ENCODE measurements at places on chromosomes 6 and 20. TPM values are rescaled to one million over a fixed set of nuclear protein-coding genes. Genes with fewer than 3 reads are reported as not detected.

Gene CASS4
- 0.04 TPM for total RNA-seq

Gene HAO1
- total RNA-seq: not detected

Gene ZNF334
- 0.58 TPM for total RNA-seq

DNA sequence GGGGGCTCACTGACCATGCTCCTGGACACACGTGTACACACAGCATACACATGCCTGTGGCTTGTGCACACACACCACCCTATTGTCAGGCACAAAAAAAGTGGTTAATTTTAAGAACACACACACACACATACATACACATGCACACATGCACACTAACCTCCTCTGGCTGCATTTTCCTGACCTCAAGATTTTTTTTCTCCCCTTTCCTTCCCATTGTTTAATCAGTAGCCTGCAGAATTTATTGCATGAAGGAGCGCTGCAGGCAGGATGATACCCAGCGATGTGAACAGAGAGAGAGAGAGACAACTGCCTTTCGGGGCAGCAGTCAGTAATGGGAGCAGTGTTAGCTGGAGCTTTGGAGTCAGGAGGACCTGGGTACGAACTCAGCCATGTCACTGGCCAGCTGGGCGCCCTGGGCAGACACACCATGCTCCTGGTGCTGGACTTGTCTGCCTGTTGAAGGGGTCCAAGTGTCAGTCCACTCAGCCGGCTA is 990 bp upstream of the TRAF3IP2 start:
- DNase-seq: no peak

DNA sequence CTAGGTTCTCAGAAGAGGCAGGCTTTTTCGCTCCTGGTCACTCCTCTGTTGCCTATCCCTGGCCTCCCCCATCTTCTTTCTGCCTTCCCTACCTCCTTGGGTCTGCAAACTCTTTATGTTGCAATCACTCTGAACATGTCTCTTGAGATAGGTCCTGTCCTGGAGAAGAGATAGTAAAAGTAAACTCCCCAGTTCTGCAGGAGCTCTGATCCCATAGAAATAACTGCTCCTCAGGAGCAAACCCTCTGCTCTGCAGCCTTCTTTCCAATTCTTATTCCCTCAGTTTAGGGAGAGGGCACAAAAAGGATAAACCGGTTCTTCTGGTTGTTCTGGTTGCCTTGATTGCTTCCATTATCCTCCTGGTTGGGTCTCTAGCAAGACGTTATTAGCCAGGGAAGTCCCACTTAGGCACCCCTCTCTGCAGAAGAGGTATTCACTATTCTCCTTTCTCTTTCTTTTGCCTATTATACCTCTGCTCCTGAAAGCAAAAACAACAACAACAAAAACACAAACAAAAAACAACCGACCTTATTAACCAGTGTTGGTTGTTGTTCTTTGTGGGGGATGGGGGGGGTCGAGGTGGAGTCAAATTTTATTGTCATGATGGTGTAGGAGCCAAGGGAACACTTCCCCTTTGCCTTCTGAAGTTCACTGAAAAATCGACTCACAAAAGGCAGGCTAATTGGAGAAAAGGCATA is 973 bp downstream of the TRIM38 start:
- no peak overlapping the region for H3K27ac ChIP-seq
- H3K27me3 ChIP-seq: no peaks in the 10 kb centered on the region
- peak; percentile 72 for DNase-seq

- peaks cover 13% of the 10 kb centered on the region for H3K4me1 ChIP-seq
- no peak overlapping the region for H3K4me3 ChIP-seq
- DNase-seq: no peak
- H3K27ac ChIP-seq: no peak overlapping the region
Observed at GRCh38 chr20:20317621-20318364, 50.1 kb upstream of the INSM1 start.

- H3K27ac ChIP-seq: no peak overlapping the region
- DNase-seq: no peak
- H3K4me3 ChIP-seq: no peak overlapping the region
- no peaks in the 10 kb centered on the region for H3K36me3 ChIP-seq
Observed at GRCh38 chr20:15091421-15092037, 754.1 kb upstream of the FLRT3 start.

- H3K4me3 ChIP-seq: no peak overlapping the region
- no peak for DNase-seq
- peaks cover 15% of the 10 kb centered on the region for H3K36me3 ChIP-seq
- peaks cover 25% of the 10 kb centered on the region for H3K4me1 ChIP-seq
- H3K27me3 ChIP-seq: no peaks in the 10 kb centered on the region
- peak overlapping the region; percentile 97 for H3K27ac ChIP-seq
Observed at GRCh38 chr6:35413911-35414310, 38.2 kb upstream of the FANCE start.

DNA sequence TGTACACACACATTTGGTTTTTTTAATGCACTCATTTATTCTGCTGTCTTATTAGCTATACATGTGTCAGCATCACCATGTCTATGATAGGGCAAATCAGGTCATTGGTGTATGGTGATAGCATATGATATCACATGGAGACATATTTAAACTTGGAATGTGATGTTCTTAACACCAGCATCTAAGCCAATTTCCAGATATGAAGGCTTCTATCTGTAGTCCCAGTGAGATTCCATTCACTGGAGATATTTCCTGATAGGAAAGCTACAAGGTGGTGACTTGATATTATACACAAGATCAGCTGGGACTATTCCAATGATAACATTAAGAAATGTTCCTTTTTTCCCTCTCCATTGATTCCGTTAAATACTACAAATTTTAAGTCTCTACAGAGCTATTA is 89.3 kb downstream of the TASP1 start:
- no peak overlapping the region for H3K4me3 ChIP-seq
- no peaks in the 10 kb centered on the region for H3K36me3 ChIP-seq
- H3K4me1 ChIP-seq: peaks cover 35% of the 10 kb centered on the region
- no peak overlapping the region for H3K27ac ChIP-seq
- no peak for DNase-seq

GRCh38 chr6:25930532-25931410 is at the start of gene SLC17A2:
TSS of gene SLC17A2 (minus strand) at chr6:25930691. CDS start at chr6:25925796, 4,895 bp downstream.
- H3K36me3 ChIP-seq: no peaks in the 10 kb centered on the region
- peaks cover 11% of the 10 kb centered on the region for H3K4me1 ChIP-seq
- no peak within 1 kb of the TSS for H3K4me3 ChIP-seq
- DNase-seq: no peak
- no peaks in the 10 kb centered on the region for H3K27me3 ChIP-seq
- no peak within 1 kb of the TSS for H3K27ac ChIP-seq

GRCh38 chr6:17057322-17057721 is 44.5 kb upstream of the STMND1 start:
- H3K4me3 ChIP-seq: no peak overlapping the region
- DNase-seq: peak; percentile 59
- H3K36me3 ChIP-seq: no peaks in the 10 kb centered on the region

DNA sequence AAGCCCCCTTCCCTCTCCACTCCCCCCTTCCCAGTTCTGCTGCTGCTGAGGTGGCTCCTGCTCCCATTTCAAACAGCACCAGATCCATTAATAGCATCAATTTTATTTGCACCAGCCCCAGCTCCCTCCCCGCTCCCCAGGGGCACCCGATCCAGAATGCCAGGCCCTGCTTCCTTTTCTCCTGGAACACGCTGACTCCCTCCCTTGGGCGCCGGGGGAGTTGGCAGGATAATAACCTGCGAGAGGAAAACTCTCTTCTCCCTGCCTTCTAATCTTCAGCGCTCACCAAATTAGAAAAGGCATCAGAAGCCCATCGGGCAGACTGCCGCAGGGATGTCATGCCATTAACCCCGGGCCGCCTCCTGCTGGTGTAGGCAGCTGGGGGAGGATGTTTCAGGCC is 77.8 kb downstream of the NCR2 start:
- DNase-seq: no peak
- H3K27ac ChIP-seq: no peak overlapping the region
- H3K27me3 ChIP-seq: peaks cover 88% of the 10 kb centered on the region

- H3K27me3 ChIP-seq: no peaks in the 10 kb centered on the region
- no peak overlapping the region for H3K4me3 ChIP-seq
- H3K4me1 ChIP-seq: peaks cover 42% of the 10 kb centered on the region
- no peaks in the 10 kb centered on the region for H3K36me3 ChIP-seq
- DNase-seq: no peak
Observed at GRCh38 chr20:59828125-59829053, 105.0 kb downstream of the SYCP2 start.

DNA sequence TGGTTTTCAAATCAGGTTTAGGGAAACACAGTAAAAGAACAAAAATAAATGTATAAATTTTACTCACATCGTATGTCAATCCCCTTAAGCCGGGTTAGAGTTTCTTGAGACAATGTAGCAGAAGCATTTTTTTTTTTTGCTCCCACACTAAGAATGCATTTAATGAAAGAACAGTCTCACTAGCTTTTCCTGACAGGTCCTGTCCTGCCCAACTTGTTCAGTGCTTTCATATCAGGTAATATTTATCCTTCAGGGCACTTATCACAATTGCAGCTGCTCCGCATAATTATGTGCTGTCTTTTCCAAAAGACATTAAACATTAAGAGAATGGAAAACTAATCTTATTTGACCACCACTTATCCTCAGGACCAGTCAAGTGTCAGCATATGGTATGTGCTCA is 632.0 kb downstream of the HTR1B start:
- no peaks in the 10 kb centered on the region for H3K36me3 ChIP-seq
- H3K4me3 ChIP-seq: no peak overlapping the region
- no peaks in the 10 kb centered on the region for H3K27me3 ChIP-seq
- H3K4me1 ChIP-seq: no peaks in the 10 kb centered on the region
- DNase-seq: no peak
- H3K27ac ChIP-seq: no peak overlapping the region

DNA sequence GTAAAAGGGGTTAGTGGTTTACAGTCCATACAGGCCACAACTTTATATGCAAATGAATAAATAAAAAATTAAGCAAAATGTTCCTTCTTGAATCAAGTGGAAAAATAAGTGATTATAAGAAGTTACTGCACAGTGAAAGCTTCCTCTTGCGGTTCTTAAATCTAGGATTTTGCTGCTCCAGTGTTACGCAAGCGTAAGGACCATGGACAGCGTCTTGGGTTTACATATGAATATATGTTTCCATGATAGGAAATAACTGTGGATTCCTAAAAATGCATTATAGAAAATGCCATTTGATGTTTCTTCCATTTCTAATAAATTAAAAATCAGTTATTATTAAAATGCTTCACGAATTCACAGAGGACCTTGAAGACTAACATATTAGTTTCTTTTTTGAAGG is 176.6 kb upstream of the POU3F2 start:
- no peak overlapping the region for H3K4me3 ChIP-seq
- H3K36me3 ChIP-seq: no peaks in the 10 kb centered on the region
- no peak overlapping the region for H3K27ac ChIP-seq
- no peaks in the 10 kb centered on the region for H3K4me1 ChIP-seq

GRCh38 chr20:37288091-37288490 is 1.4 kb upstream of the MANBAL start:
- H3K4me3 ChIP-seq: no peak overlapping the region
- H3K36me3 ChIP-seq: peaks cover 6% of the 10 kb centered on the region
- H3K27ac ChIP-seq: no peak overlapping the region
- DNase-seq: no peak
- peaks cover 14% of the 10 kb centered on the region for H3K4me1 ChIP-seq
- H3K27me3 ChIP-seq: no peaks in the 10 kb centered on the region

- no peak overlapping the region for H3K27ac ChIP-seq
- H3K4me1 ChIP-seq: no peaks in the 10 kb centered on the region
- peaks cover 13% of the 10 kb centered on the region for H3K27me3 ChIP-seq
- H3K4me3 ChIP-seq: no peak overlapping the region
Observed at GRCh38 chr6:98769546-98769945, 64.8 kb upstream of the POU3F2 start.

- H3K36me3 ChIP-seq: no peaks in the 10 kb centered on the region
- no peak overlapping the region for H3K4me3 ChIP-seq
- H3K27ac ChIP-seq: peak overlapping the region; percentile 96
- H3K27me3 ChIP-seq: no peaks in the 10 kb centered on the region
Observed at GRCh38 chr6:47057830-47058540, 15.9 kb upstream of the ADGRF1 start.
